ENCODE measurements at places on chromosomes 1 and 21.

DNA sequence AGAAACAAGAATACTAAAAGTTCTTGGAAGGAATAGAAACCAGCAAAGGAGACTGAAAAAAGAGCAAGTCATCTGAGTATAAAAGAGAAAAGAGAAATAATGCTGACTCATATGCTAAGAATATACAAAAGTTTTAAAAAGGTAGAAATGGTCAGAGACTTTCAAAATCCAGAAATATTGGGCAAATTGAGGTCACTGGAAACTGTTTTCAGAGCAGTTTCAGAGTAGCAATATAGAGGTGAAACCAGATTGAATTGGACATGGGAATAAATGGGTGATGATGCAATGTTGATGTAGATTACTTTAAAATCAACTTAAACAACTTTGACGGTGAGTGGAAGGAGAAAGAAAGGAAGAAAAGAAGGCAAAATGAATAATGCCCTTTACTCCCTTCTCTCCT is 1.8 kb upstream of the RPS6KC1 start:
- no peak for DNase-seq

DNA sequence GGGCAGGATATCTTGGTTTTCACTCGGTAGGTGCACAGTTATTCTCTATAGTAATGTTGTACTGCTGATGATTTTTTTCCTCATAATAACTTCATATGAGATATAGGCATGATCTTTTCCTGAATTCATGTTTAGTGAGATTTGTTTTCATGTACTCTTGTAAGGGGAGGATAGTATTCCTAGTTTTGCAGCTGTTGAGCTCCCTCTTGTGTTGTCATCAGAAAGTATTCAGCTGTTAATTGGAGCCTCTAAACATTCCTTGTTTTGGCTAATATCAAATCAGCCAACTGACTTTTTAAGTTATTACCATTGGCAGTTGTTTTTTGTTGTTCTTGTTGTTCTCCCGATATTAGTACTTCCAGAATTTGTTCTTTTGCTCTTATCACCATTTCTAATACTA is 24.4 kb downstream of the OR10R2 start:
- peak; percentile 22 for DNase-seq

DNA sequence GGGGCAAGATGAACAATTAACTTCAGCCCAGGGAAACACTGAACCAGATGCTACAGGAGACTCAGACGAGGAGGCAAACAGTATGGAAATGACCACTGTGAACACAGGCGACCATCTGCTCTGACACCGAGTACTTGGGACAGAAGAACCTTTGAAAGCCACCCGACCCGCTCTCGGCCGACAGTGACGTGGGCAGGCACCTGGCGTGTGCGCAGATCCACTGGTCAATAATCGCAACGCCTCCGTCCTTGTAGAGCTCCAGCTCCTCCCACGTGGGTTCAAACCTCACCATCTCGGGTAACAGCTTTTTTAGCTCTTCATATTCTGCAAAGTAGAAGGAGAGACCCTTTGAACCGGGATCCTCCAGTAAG is 20.3 kb downstream of the POFUT2 start:
- DNase-seq, result no peak

- no peak for DNase-seq
Observed at GRCh38 chr1:57788313-57788712, 364.5 kb upstream of the DAB1 start.
